Calu3 (cell line): ENCODE measurements at places on chromosomes 12 and 14. TPM values are rescaled to one million over a fixed set of nuclear protein-coding genes. Genes with fewer than 3 reads are reported as not detected.
A peak's percentile ranks its signal among the peaks of the same experiment; 100 is the strongest.

RASSF9 gene
- total RNA-seq = 3.0 and 3.3 TPM in 2 replicates

FERMT2 gene
- 21.0 and 21.6 TPM in 2 replicates for total RNA-seq

- DNase-seq = no peak
- H3K27me3 ChIP-seq = no peaks in the 10 kb centered on the region
- H3K36me3 ChIP-seq = no peaks in the 10 kb centered on the region
- H3K4me3 ChIP-seq = no peak overlapping the region
- no peaks in the 10 kb centered on the region for H3K4me1 ChIP-seq
Observed at GRCh38 chr12:97093187-97093683, 186.2 kb downstream of the NEDD1 start.

GRCh38 chr14:93155667-93156066, 29.0 kb downstream of the MOAP1 start:
- H3K27ac ChIP-seq = no peak overlapping the region
- H3K4me3 ChIP-seq = no peak overlapping the region
- H3K27me3 ChIP-seq = no peaks in the 10 kb centered on the region
- no peak for DNase-seq

DNA sequence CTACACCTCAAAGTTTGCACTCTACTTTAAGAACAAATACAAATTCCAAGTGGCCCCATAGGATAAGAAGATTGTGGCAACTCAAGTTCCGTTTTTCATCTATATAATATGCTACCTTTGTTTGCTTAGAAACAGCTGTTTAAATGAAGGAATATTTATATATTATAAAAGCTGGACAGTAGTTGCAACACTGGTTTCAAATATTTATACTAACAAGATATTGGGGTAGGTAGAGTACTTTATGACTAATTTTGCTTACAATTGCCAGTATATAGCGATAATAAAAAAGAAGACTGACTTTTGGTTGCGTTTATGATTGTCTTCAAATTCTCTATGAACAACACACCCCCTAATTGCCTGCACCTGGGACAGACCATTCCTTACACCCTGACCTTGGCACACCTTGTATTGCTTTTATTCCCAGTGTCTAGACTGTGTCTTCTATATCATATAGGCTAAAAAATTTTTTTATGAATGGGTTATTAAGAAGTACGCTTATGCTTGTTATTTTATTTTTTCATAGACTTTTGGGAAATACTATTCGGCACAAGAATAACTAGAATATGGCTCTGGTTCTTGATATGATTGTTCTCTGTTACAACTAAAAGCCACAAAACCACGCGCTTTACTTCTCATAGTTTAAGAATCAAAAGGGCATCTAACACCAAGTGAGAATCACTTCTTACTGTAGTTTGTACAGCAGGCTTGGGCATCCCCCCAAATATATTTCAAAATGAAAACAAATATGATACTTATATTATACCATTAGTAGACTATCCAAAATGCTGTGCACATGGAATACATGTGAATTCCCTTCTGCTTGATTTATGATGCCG, 455.4 kb upstream of the DCN start:
- H3K27me3 ChIP-seq = no peaks in the 10 kb centered on the region
- DNase-seq = no peak
- H3K27ac ChIP-seq = no peak overlapping the region

- H3K4me1 ChIP-seq = peaks cover 33% of the 10 kb centered on the region
- H3K27me3 ChIP-seq = peaks cover 50% of the 10 kb centered on the region
- peaks cover 25% of the 10 kb centered on the region for H3K36me3 ChIP-seq
- peak overlapping the region; percentile 98 for H3K4me3 ChIP-seq
- peak overlapping the region; percentile 93 for H3K27ac ChIP-seq
- DNase-seq = no peak
Observed at GRCh38 chr12:57547288-57548012, 458 bp upstream of the DCTN2 start.

- H3K36me3 ChIP-seq = peaks cover 5% of the 10 kb centered on the region
- H3K27ac ChIP-seq = no peak overlapping the region
- no peak overlapping the region for H3K4me3 ChIP-seq
Observed at GRCh38 chr14:31070431-31070830, 44.3 kb upstream of the STRN3 start.

- H3K36me3 ChIP-seq = no peaks in the 10 kb centered on the region
- H3K27ac ChIP-seq = no peak overlapping the region
- H3K27me3 ChIP-seq = no peaks in the 10 kb centered on the region
- DNase-seq = no peak
Observed at GRCh38 chr14:64363265-64363846, 24.8 kb upstream of the MTHFD1 start.

GRCh38 chr12:117007577-117007976, 91.6 kb downstream of the TESC start:
- peak overlapping the region; percentile 14 for H3K27ac ChIP-seq
- H3K4me1 ChIP-seq = no peaks in the 10 kb centered on the region
- no peak for DNase-seq
- no peaks in the 10 kb centered on the region for H3K27me3 ChIP-seq
- H3K4me3 ChIP-seq = no peak overlapping the region
